Lung (tissue), 17 donors: ENCODE measurements at places on chromosomes 5 and 9. TPM values are rescaled to one million over a fixed set of nuclear protein-coding genes. Genes with fewer than 3 reads are reported as not detected.

GRCh38 chr5:148005788-148006520 lies 57.8 kb upstream of the SPINK5 start:
- DNase-seq: no peak

DNA sequence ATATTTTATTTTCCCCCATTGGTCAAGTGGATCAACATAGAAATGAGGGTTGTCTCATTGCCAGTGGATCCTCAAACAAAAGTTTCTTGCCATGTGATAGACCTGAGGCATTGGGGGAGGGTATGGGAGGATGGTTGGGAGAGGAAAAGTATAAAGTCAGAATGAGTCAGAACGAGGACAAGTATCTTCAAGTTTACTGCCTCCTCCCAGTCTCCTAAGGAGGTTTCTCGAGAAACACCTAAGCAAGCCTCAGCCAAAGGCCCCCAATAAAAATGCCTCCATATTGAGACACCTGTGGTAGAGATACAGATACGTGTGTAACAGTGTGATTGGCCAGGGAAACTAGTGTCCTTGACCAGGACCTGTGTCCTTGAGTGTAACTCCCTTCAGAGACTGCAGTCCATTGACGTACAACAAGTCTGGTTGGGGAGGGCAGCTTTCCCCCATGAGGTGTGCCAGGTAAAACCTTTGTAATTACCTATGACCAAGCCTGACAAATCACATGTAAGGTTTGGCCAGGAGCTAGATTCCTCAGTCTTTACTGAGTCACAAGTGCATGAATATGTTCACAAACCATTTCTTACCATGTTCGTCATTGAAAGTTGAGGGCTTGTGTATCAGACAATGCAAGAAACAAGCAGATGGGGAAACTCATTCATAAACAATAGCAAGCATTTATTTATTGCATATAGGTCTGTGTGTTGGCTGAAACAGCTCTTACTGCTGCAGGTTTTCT lies 198.6 kb upstream of the SH3GL2 start:
- DNase-seq: no peak

GRCh38 chr9:125847735-125848134 lies 100.6 kb downstream of the PBX3 start:
- no peak for DNase-seq

- DNase-seq: no peak
These were observed 61.4 kb upstream of the ADRA1B start for GRCh38 chr5:159854916-159855315.

- no peak for DNase-seq
These were observed 91.6 kb downstream of the CFAP90 start for GRCh38 chr5:7759257-7759871.

- DNase-seq: no peak
These were observed 442.9 kb downstream of the RAB3C start for GRCh38 chr5:59025734-59026133.

GRCh38 chr9:70988551-70988950 lies 132.9 kb downstream of the TRPM3 start:
- DNase-seq: no peak

- DNase-seq: peak; percentile 81
These were observed 54.0 kb downstream of the CCDC171 start for GRCh38 chr9:15606643-15607472.

- DNase-seq: no peak
These were observed 137.9 kb upstream of the OTULINL start for GRCh38 chr5:14443671-14444093.

- no peak for DNase-seq
These were observed 525.9 kb upstream of the CLINT1 start for GRCh38 chr5:158384535-158385481.

GRCh38 chr9:744046-744712 lies 97.3 kb upstream of the DMRT1 start:
- no peak for DNase-seq

DNA sequence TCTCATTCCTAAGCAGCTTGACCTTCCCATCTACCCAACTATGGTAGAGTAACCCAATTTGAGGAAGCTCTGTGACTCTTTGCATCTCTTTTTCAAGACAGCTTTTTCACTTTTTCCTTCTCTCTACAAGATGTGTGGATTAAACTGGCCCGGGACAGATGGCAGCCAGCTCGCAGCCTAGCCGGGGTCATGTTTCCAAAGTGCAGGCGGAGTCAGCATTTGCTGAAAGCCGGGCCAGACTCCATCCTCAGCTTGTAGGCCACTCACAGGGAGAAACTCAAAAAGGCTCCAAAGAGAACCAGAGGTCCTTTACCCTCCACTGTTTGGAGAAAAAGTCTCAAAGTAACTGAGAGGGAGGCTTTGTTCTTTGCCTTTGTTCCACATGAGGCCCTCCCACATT lies 286.8 kb upstream of the PANK3 start:
- peak; percentile 55 for DNase-seq

GRCh38 chr5:89458332-89458656 lies 575.3 kb upstream of the MEF2C start:
- no peak for DNase-seq

- no peak for DNase-seq
These were observed 883 bp upstream of the RNF145 start for GRCh38 chr5:159210210-159210661.

- DNase-seq: peak; percentile 13
These were observed at the start of gene LHX6 for GRCh38 chr9:122228568-122229484. LHX6 (minus strand) TSS chr9:122228957; CDS start chr9:122228740, 217 bp downstream.

- no peak for DNase-seq
These were observed 4.4 kb downstream of the RAPGEF1 start for GRCh38 chr9:131735238-131736128.

GRCh38 chr9:75892216-75892911 lies 1.9 kb downstream of the PCSK5 start:
- peak; percentile 43 for DNase-seq

DNA sequence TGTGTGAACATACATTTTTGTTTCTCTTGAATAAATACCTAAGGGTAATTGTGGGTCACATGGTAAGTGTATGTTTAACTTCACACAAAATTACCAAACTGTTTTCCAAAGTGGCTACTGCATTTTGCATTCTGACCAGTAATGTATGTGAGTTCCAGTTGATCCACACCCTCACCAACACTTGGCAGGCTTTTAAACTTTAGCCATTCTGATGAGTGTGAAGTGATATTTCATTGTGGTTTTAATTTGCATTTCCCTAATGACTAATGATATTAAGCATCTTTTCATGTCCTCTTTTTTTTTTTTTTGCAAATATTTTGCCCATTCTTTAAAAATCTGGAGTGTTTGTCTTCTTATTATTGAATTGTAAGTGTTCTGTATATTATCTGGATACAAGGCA lies 53.5 kb upstream of the MAST4 start:
- DNase-seq: no peak

GRCh38 chr5:107553117-107553555 lies 117.6 kb downstream of the EFNA5 start:
- no peak for DNase-seq

DNA sequence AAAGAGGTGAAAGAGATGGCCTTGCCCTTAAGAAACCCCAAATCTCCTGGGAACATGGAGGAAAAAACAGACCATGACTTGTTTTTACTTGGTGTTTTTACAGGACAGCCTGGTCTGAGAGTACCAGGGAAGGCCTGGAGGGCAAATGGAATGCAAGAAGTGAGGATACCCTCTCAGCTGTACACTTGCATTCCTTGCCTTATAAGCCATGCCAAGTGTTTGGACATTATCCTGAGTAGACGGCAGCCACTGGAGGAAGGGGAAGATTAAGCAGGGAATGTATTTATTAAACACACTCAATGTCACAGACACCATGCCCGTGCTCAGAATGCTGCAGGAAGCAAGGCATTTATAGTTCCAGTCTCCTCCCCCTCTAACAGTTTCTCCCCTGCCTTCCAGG lies 581.4 kb downstream of the CDK5RAP2 start:
- peak; percentile 1 for DNase-seq

DNA sequence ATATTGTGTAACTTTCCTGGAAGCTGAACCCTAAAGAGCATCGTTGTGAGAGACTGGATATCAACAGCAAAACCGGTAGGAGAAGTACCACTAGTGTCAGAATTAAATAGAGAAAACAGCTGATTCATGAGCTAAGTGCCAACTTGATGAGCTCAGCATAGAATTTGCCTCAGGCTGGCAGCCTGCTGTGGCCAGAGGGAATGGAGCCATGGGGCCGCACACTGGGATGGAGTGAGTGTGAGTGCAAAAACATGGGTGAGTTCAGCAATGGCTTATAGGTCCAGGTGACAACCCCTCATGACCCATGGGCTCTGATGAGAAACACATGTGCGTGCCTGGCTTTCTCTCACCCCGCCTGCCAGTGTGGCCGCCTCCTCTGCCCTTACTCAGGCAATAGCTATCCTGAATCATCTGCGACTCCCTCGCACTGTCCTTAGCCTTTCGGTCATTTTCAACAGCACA lies 25.4 kb downstream of the ADAMTS16 start:
- no peak for DNase-seq

- no peak for DNase-seq
These were observed 179.5 kb downstream of the TRIO start for GRCh38 chr5:14322437-14323187.

DNA sequence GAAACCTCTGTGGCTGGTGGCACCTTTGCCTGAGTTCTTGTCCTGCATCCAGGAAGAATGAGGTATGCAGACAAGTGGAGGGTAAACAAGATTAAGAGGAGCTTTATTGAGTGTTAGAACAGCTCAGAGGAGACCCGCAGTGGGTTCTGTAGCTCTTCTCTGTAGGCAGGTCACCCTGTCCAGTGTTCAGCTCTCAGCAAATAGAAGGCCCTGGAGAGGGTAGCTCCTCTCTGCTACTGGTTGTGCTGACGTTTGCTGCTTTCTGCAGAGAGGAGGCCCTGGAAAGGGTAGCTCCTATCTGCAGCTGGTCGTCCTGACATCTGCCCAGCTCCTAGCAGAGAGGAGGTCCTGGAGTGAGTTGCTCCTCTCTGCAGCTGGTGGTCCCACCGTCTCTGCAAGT lies 96.8 kb upstream of the CCDC112 start:
- DNase-seq: no peak

DNA sequence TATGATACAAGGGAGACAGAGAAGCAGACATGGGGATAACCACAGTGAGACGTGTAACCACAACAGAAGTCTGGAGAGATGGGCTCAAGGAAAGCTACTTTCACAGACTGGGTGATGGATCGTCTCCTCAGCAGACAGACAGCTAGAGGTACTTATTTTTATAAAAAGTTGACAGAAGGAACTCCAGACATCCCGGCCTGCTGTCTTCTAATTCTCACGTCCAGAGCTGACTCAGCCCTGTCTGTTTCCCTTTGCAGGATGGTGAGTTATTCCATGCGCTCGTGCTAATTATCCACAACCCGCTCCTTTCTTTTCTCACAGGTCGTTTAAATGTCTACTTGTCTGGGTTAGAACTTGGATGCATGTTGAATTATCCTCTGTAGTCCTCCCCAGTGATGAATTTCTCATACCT lies 304.5 kb downstream of the CWC27 start:
- DNase-seq: no peak

- no peak for DNase-seq
These were observed 7.2 kb downstream of the TOR1A start for GRCh38 chr9:129816501-129817435.

DNA sequence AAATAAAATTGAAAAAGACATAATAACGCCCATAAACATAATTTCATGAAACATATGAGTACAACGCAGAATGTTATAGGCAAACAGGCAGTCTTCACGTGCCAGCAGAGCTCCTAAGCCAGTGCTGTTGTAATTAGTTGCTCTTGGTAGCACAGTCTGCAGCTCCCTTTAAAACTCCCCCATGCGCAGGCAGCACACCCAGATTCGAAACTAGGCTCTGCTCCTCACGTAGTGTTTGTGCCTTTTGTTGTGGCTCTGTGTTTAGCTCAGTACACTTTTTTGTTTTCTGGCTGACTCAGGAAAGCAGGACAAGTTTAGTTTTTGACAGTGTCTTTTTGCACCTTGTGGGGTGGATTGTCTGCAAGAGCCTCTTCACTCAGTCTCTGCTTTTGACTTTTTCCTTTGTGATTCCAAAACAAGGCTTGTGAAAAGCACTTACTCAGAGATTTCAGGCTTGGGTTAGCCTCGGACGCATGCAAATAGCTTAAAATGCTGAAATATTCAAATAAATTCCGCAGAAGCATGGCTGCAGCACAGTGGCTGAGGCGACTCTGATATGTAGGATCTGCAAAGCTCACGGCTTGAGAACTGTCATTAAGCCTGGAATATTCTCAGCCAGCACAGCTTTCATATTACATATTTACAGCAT lies 113.6 kb downstream of the IRX1 start:
- DNase-seq: no peak

DNA sequence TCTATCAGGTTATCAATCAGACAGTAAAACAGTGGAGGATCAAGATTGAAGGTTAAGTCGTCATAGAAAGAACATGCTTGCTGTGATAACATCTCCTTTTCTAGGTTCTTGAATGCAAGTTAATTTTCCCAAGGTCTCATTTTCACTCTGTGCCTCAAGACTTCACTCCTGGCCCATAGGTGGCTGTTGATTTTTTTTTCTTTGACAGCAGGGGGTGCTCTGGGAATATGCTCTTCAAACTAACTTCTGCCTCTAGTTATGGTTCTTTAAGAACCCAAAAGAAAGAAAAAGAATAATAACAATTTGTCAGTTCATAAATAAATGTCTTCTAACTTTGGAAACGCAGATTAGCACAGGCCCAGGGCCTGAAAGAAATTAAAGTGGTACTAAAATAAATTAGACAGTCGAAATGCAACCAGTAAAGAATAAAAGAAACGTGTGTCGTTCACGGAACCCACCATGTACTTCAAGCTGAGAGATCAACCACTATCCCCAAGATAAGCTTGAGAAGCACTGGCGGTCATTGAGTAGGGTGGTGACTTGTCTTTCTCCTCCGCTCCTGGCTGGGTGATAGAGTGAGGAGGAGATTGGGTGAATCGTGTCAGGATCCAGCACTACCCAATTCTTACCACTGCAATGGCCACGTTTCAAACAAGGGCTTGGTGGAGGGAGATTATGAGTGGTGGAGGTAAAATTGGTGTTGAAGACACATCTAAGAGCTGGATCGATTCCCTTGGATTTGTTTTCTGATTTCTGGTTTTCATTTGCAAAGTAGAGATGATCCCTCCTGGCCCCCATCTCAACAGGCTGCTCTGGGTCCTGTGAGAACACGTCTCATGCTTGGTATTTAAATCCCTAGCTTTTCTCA lies 93.4 kb upstream of the IRX4 start:
- no peak for DNase-seq

GRCh38 chr9:125513668-125514413 lies 193.2 kb downstream of the MAPKAP1 start:
- DNase-seq: no peak

The CAAP1 gene
- 12.4 TPM for total RNA-seq

The PCDH1 gene
- 70.2 TPM for total RNA-seq

The CPLANE1 gene
- total RNA-seq: 21.6 TPM

The ARSK gene
- 5.0 TPM for total RNA-seq

The PCDHGA11 gene
- 3.8 TPM for total RNA-seq

The GARNL3 gene
- total RNA-seq: 31.1 TPM

The PLCXD3 gene
- 0.43 TPM for total RNA-seq

The PAEP gene
- 0.37 TPM for total RNA-seq

The SPATA31E1 gene
- total RNA-seq: not detected

The ZNG1C gene
- 30.7 TPM for total RNA-seq
